ENCODE measurements at places on chromosomes 7 and 10.

DNA sequence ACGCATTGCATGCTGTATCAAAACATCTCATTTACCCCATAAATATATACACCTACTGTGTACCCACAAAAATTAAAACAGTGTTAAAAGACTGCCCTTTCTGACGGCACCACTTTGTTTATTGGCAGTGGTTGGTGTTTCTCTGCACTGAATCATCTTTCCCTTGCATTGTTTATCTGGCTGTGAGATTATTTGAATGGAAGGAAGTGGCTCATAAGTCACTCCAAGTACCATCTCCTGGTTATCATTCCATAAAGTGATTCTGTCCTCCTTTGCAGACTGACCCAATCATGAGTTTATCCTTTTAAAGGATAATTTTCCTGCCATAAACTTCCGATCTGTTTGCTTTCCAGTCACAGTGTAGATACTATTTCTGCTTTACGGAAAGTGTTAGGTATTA is 183.8 kb downstream of the CAMK1D start:
- DNase-seq = no peak

DNA sequence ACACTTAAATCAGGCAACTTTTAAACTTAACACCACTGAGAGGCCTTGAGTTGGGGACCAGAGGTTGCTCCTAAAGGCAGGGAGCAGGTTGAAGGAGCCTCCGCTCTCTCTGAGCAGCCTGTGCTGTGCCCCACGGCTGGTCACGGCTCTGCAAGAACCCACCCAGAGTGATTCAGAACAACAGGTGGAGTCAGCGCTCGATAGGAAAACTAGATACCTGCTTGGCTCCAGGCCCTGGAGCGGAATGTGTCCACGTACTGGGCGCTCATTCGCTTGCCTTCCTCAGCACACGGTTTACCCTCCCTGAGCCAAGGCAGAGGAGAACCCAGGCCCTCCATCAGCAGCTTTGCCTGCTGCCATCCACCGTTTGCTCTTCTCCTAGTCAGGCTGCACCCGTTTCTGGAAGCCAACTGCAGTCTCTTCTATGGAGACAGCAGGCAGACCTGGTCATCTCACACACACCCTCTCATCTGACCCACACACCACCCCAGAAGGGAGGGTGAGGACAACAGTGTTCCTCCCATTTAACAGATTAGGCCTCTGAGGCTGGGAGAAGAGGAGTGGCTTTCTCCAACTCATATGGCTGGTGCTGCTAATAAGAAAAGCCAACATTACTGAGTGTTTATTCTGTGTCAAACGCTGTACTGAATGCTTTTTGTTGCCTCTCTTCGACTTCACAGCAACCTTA is 37.6 kb upstream of the PDCD4 start:
- no peak for DNase-seq

GRCh38 chr10:96038476-96039387 is 4.7 kb upstream of the CCNJ start:
- DNase-seq = no peak

DNA sequence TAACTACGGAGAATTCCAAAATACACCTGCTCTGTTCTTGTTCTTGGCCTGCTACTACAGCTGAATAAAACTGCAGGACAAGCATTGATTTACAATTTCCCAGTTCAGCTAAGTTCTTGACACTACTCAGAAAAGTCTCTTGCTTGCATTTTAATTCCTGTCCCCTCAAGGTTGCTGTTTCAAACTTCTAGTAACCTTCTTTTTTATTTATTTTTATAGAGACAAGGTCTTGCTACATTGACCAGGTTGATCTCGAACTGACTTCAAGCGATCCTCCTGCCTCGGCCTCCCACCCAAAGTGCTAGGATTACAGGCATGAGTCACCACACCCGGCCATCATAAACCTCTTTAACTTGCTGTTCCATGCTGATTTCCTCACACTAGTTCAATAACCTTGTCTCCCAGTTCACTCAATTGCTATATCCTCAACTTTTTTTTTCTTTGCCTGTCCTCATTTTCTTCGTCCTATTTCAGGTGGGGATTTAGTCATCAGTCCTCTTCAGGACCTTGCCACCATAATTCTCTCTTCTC is 79.9 kb downstream of the ARHGAP21 start:
- no peak for DNase-seq

DNA sequence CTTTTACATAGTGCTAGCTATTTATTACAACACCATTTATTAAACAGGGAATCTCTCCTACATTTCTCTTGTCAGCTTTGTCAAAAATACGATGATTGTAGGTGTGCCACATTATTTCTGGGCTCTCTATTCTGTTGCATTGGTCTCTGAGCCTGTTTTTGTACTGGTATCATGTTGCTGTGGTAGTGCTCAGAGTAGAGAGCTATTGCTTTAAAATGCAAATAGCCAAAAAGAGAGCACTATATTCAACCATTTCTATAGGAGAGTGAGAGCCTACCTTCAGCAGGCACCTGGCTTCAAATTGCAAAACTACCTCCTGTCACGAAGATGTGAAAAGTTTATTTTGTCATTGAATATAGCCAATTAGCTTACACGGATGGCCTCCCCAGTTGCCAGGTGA is 8.1 kb downstream of the ZNF92 start:
- no peak for DNase-seq

GRCh38 chr10:126017961-126018560 is 121.7 kb downstream of the FANK1 start:
- DNase-seq = no peak

GRCh38 chr7:99305473-99306260 is 20.0 kb upstream of the ARPC1A start:
- no peak for DNase-seq

GRCh38 chr7:115676080-115676479 is 354.5 kb downstream of the TFEC start:
- no peak for DNase-seq

DNA sequence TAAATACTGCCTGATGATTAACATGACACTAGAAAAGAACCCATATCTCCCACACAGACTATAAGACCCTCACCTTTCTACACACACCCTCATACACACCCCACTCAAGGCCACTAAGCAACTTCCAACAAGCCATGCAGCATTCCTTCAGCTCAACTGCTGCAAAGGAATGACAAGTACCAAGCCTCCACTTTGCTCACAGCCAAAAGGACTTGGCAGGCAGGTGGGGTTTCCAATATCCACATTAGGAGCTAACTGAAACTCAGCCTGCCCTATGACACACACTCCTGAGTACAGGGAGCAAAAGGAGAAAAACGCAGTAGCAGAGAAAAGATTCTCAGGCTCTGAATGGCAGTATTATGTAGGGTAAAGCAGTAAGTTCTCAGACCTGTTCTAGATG is 13.4 kb downstream of the USP54 start:
- DNase-seq = no peak

DNA sequence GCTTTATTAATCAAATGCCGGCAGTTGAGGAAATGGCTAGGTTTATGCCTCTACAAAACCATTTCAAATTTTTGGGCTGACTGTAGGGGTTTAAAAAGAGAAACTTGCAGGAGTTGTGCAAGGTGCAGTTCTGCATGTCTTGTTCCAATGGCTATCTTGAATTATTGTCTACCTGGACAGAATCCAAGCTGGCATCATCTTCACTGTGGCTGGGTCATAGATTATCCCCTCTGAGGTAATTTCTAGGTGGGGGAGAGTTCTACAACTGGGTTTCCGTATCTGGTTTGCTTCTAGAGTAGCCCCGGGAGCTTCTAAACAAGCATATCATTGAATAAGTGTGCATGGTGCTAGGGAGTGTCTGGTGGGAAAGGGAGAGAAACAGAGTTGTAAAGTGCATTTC is 16.9 kb downstream of the BET1 start:
- DNase-seq = no peak

DNA sequence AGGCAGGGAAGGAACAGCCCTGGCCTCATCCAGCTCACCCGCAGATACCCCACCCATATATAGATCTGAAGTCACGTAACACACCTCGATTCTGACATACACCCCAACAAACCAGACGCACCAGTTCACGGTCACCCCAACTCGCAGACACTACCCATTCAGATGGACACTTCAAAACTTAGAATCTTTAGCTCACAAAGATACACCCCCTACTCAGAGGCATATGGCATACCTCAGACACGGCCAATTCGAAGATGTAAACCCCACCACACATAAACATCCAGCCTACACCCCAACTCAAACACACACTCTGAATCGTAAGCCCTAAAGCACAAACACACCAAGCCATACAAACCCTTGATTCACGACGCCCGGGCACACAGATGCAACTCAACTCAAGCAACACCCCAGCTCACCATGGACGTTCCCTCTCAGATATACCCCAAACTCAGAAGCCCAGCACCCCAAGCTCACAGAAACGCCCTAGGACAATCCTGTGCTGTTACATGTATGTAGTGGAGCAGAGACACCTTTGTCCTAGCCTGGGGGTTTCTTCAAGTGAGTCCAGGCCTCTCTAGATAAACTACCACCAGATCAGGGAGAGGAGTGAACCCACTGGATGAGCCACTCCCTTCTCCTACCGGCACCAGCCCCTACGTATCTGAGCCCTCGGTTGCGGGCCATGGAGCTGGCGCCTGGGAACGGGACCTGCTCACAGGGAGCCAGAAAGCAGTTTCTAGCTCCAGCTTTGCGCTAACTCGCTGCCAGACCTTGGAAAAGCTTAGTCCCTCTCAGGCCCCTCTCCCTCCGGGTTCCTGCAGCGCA is 8.8 kb downstream of the PSD start:
- DNase-seq = no peak

GRCh38 chr10:121087688-121088087 is 236.5 kb downstream of the WDR11 start:
- DNase-seq = no peak

- no peak for DNase-seq
These were observed 44.2 kb upstream of the ADAM12 start for GRCh38 chr10:126432507-126432906.

DNA sequence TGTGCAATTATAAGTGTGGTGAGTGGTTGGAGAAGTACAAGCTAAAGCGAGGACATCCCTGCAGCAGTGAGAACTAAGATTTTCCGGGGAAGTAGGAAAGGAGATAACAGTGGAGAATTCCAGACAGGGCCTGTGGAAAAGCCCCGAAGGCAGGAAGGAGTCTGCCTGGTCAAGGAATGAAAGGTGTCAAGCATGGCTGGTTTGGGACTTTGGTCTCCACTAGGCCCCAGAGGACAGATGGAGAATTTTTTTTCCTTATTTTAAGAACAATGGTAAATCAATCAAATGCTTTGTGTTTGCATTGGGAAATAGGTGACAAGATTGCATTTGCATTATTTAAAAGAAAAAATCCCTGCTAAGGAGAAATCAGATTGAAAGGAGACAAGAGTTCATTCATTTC is 3.2 kb upstream of the CEP55 start:
- no peak for DNase-seq

DNA sequence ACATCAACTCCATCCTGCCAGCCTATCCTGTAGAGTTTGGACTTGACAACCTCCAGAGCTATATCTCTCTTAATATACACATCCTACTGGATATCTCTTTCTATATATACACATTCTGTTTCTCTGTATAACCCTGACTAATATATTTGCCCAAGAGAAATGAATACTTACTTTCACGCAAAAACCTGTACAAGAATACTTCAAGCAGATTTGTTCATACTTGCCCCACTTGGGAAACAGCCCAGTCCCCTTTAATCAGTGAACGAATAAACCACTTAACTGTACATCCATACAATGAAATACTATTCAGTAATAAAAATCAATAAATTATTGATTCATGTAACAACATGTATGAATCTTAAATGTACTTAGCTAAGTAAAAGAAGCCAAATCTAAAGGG is 251.1 kb upstream of the PHYHIPL start:
- no peak for DNase-seq

DNA sequence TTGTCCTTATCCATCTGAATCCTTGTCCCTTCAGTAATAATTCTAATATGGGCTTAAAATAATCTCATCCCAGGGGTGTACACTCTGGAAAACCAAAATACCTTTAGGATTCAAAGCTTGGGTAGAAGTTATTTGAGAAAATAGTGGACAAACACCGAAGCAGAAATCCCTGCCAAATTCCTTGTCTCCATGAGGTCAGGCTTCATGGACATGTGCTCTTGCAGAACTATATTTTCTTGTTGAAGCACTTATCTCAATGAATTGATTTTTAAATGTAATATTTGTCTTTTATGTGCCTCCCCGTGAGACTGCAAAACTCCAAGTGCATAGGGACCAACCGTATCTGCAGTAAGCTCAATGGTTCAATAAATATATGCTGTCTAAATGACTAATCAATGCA is 1153.3 kb upstream of the AUTS2 start:
- no peak for DNase-seq

DNA sequence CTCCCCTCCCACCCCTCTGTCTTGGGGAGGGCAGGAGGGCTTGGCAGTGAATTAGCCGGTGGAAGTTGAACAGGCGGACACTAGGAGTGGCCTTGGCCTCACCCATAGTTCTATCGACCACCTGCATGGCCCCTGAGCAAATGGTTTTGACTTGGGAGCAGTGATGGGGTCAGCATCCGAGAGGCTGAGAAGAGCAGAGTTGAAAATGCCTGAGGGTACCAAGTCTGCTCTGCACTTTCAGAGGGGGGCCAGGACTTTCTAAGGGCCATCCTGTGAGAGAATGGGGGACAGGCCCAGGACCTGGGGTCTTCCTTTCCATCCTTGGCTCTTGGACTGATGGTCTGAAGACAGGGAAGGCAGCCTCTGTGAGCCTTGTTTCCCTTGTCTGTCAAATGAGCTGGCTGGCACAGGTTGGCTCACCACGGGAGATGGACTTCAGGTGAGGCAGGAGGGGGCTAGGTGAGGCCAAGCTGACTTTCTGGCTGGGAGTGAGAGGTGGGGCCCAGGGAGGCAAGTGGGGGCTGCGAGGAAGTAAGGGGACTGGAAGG is 29.4 kb downstream of the CDH23 start:
- DNase-seq = no peak

DNA sequence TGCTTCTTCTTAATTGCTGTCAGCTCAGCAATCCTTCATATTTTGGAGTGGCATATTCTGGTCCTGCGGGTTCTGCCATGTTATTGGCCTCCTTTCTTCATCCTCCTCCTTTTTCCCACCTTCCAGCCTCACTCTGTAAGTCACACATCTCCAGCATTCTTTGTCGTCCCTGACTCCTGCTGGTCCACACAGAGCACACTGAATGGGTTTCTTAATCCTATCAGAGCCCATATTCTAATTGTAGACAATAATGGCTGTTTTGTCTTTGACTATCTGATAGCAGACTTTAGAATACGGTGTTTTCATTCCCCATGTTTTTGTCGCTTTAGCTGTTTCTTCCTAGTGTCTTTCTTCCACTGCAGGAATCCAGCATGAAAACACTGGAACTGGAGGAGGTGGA is 389.6 kb downstream of the REEP3 start:
- no peak for DNase-seq

DNA sequence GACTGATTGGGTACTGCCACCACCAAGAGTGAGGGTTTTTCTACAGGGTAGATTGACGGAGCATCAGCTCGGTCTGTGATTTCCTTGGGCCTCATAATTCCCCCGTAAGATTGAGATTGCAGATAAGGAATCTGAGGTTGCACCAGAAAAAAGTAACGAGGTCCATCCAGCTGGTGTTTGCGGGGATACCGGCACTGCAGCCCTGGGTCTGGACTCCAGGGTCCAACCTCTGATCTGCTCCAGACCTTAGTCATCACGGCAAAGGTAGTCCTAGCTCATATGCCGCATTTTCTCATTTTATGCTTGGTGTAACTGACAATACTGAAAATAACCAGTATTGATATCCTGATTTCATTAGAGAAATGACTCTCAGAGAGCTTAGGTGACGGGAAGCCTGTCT is 3.9 kb downstream of the CARD11 start:
- no peak for DNase-seq
